BE2C (cell line): ENCODE measurements at places on chromosomes 6 and 20.

DNA sequence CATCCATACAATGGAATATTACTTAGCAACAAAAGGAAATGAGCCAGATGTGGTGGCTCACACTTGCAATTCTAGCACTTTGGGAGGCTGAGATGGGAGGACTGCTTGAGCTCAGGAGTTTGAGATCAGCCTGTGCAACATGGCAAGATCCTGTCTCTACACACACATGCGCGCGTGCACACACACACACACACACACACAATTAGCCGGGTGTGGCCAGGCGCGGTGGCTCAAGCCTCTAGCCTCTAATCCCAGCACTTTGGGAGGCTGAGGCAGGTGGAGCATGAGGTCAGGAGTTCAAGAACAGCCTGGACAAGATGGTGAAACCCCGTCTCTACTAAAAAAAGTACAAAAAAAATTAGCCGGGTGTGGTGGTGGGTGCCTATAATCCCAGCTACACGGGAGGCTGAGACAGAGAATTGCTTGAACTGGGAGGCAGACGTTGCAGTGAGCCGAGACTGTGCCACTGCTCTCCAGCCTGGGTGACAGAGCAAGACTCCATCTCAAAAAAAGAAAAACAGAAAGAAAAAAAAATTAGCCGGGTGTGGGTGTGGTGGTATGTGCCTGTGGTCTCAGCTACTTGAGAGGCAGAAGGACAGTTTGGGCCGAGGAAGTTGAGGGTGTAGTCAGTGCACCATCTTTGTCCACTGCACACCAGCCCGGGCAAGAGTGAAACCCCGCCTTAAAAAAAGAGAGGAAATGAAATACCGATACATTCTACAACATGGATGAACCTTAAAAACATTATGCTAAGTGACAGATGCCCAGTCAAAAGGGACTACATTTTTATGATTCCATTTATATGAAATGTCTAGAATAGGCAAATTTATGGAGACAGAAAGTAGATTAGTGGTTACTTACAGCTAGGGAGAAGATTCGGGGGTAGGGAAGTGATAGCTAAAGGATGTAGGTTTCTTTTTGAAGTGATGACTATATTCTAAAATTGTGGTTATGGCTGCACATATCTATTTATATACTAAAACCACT is 52.5 kb downstream of the RBL1 start:
- DNase-seq: no peak

- no peak for DNase-seq
Measured at GRCh38 chr6:162108041-162108440, 619.5 kb downstream of the PRKN start.

DNA sequence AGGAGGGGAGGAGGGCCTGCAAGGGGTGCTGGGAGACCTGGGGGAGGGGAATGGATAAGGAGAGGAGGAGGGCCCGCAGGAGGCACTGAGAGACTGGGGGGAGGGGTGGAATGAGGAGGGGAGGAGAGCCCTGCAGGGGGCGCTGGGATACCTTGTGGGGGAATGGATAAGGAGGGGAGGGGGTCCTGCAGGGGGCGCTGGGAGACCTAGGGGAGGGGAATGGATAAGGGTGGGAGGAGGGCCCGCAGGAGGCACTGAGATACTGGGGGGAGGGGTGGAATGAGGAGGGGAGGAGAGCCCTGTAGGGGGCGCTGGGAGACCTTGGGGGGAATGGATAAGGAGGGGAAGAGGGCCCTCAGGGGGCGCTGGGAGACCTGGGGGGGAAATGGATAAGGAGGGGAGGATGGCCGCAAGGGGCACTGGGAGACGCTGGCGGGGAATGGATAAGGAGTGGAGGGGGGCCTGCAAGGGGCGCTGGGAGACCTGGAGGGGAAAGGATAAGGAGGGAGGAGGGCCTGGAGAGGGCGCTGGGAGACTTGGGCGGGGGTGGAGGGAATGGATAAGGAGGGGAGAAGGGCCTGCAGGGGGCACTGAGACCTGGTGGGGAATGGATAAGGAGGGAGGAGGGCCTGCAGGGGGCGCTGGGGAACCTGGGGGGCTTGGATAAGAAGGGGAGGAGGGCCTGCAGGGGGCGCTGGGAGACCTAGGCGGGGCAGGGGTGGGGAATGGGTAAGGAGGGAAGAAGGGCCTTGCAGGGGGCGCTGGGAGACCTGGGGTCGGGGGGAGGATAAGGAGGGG is 1.3 kb upstream of the CTCFL start:
- DNase-seq: peak; percentile 40

GRCh38 chr6:14468647-14469321 is 351.2 kb downstream of the CD83 start:
- no peak for DNase-seq

DNA sequence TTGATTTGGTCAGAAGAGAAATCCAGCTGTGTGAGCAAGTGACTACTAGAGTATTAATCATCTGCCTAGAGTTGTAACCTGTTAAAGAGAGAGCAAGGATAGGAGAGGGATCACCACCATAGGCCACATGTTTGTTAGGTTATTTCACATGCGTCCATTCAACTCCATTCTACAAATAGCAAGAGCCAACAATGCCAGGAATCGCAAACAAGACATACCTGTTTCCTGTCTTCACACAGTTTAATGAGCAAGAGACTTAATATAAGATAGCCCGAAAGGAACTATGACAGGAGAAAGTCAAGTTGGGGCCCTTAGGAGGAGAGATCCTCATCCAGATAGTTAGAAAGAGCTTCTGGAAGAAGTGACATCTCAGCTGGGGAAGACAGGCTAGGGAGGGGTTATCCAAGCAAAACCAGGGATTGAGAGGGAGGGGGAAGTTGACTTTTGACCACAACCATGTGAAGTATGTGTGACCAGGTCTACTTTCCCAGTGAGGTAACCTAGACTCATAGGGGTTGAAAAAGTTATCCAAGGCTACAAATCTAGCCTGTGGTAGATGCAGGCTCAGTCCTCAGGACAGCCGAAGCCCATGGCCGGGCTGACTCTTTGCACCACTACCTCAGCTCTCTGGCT is 147.4 kb downstream of the ALDH8A1 start:
- no peak for DNase-seq

DNA sequence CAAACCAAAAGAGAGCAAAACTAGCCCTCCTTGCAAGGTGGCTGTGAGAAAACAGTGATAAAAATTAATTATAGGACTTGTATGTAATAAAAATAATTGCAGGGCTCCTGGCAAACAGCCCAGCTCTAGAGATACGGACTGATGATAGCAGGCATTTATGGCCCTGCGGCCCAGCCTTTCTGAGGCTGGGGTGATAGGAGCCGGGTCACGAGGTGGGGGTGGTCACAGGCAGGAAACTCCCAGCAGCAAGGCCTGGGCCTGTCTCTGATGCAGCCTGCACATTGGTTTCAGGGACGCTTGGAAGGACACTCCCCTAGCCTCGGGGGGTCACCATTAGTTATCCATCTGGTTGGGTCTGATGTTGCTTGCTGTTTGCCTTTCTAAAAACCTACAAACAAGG is 18.7 kb upstream of the TTPAL start:
- peak; percentile 56 for DNase-seq

GRCh38 chr6:39223555-39223954 is 5.7 kb downstream of the KCNK5 start:
- no peak for DNase-seq

DNA sequence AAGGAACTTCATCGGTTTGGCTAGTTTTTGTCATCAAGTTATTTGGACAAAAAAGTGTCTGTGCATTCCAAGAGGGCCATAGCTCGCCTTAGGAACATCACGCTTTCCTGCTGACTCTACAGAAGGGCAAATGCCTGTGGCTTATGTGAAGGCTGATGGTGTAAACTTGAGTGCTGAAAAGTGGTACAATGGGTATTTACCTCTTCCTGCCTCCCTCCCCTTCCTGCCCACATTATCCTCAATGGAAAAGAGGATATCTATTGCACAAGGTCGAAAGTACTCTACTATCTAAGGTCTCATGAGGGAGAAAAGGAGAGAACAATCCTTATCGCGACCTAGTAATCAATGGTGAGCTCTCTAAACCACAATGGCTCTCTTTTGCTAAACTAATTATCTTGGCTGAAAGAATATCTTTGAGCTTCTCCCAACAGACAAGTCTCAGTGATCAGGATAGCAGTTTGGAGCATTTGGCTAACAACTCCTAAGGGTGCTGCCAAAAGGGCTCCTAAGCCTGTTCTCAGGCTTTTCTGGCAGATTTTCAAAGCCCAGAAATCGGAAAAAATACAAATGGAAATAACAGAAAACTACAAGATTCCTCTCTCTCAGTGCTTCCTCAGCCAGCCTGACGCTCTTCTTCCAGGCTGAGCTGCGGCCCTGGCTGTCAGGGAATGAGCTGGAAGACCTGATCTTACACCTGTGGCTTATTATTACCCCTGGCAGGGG is 42.6 kb upstream of the ENPP1 start:
- no peak for DNase-seq

- no peak for DNase-seq
Measured at GRCh38 chr6:106773996-106774629, 144.7 kb downstream of the QRSL1 start.

DNA sequence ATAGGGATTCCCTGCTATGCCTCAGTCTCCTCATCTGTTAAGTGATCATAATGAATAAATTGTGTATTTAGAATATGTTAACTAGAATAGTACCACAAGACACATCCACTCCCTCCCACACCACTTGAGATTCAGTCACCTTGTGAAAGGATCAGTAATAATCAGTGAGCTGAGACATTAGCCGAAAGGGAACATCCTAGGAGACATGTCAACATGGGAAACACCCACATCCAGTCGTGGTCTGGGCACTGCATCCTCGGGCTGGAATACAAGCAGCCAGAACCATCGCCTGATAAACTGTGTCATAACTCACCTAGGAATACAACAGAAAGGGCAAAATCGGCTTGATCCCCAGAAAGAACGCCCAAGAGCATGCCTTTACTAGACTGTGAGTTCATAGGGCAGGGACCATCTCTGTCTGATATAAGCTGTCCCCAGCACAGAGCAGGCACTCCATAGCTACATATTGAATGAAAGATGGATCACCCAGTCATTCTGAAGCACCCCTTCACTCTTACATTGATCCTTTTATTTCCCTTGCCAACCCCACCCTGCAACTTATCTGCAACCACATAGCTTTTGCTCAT is 23.9 kb downstream of the RIPOR2 start:
- no peak for DNase-seq

- no peak for DNase-seq
Measured at GRCh38 chr6:154347981-154348380, 8.6 kb downstream of the IPCEF1 start.

DNA sequence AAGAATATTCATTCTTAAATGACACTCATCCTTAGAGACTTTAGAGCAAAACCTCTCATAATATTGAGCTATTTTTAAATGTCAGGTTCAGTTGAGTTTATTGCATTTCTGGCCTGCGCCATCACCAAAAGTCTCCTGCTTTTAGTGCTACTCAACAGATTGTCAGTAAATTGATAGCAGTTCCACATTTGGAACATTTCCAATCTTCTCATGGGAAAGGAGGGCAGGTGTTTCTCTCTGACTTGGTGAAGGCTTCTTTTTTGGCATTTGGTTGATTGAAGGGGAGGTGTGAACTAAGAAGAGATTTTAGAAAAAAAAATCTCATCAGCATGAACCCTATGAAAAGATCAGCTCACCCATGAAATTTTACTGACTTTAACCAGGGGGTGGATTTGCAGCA is 125.9 kb upstream of the INSM1 start:
- no peak for DNase-seq

DNA sequence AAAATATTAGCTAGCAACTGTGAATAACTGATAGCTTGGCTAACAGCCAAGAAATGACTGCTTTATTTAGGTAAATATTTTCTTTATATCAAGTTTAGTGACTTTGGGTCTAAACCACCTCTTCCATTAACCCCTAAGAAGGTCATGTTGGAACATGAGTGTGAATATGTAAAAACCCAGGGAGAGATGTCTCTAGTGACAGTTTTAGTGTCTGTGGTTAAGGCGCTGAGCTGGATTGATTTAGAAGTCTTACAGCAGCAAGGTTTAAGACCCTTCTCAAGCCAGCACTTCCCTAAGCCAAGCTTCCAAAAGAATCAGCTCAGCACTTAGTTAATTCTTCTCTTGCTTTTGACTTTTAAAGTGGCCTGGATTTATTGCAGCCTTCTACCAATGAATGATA is 11.4 kb upstream of the SIRT5 start:
- DNase-seq: no peak

DNA sequence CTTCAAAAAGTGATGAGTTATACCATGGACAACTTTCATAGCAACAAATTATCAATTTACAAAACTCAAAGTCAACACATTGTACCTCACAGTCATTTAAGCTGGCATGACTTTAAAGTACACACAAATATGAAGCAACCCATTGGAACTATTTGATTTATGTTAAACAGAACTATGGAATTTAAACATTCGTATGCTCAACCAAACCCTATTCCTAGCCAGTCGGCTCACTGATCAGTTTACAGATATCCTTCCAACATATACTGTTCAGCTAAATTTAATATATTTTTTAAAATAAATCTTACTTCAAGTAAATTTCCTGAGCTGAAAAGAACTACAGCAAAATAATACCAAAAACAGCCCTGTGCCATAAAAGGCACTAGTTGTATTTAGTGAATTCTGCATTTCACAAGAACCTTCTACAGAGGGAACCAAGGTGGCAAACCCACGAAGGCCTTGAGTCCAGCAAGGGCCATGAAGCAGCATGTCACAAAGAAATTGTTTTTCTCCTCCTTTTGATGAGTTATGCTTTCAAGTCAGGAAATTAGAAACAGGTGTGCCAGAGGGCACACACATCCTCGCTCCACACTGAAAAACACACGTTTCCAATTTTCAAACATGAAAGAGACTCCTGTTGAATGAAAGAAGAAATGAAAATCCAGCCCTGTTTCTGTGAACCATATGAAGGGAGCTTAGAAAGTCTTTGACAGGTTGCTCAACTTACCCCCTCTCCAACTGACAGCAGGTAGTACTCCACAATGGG is 122.8 kb downstream of the TASP1 start:
- DNase-seq: no peak

DNA sequence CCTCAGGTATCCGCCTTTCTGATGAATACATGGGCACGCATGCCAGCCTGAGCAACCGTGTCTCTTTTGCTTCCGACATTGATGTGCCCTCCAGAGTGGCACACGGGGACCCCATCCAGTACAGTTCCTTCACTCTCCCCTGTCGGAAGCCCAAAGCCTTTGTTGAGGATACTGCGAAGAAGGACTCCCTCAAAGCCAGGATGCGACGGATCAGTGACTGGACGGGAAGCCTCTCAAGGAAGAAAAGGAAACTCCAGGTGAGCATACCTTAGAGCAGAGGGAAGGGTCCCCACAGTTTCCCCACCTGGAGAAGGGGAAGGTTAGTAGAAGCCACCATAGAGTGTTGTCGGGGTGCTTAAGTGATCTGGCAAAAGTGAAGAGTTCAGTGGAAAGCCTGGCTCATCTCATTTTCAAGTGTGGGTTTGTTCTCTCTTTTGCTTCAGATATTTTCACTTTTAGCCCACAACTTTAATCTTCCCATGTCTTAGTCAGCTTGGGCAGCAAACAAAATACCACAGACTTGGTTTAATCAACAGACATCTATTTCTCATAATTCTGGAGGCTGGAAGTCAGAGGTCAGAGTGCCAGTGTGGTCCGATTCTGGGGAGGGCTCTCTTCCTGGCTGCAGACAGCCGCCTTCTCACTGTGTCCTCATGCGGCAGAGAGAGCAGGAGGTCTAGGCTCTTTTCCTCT is 133.5 kb upstream of the CLDN20 start:
- DNase-seq: no peak
